NK-92 treated with Interleukin-12 subunit alpha and Interleukin-12 subunit beta, amount 100 ng/mL, for 24 hours (cell line): ENCODE measurements at places on chromosomes 3 and 15.

DNA sequence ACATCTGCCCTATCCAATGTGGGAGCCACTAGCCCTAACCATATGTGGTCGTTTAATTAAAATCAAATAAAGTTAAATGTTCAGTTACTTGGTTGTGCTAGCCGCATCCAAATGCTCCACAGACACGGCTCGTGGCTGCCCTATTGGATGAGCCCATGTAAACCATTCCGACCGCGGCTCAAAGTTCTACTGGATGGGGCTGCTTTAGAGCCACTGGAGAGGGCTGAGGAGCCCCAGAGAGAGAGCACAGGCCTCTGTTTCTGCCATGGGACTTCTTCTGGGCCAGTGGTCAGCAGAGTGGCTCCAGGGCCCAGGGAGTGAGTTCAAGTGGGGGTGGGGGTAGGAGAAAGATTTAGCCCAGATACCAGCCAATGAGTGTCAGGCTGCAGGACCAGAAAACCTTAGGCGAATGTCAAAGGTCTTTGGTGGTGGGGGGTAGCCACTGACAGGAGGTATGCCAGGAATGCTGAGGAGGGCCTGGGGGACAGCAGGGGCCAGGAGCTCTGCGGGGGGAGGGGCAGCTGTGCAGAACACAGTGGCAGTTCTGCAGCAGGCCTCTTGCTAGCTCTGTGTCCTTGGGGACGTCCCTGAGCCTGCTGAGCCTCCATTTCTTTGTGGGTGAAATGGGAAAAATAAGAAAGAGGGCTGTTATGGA lies 30.1 kb downstream of the SPSB4 start:
- no peak for DNase-seq

DNA sequence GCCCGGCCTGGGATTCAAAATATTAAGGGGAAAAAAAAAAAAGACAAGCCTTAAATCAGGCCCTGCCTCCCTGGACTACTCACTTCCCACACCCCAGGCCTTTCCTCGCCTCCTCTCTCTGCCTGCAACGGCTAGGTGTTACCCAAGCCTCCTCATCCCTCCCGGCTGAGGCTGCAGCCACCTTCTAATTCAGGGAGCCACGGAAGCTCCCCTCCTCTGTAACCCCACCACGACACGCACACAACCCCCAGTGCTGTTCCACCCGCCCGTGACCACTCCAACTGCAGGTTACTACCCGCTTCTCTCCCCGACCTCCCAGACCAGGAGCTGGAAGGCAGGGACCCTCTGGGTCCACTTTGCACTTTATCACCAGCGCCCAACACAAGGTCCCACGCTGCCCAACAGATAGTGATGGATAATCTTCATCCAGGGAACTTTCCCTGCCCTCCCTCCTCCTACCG lies 936 bp downstream of the KIF7 start:
- DNase-seq: no peak

DNA sequence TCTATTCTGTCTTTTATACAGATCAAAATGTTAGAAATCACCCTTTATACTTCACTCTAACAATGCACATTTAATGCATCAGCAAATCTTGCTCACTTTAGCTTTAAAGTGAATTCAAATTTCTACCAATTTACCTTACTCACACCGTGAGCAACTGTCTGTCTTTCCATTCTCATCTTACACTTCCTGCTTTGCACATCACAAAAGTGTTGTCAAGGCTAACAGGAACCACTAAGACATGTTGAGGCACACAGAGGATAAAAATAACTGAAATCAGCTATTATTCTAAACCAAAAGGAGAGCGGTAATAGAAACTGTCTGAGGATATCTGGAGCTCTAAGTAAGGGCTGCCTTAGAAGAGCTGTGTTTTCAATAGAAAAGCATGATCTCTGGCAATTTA lies 519.9 kb downstream of the ZBBX start:
- DNase-seq: no peak

GRCh38 chr3:49805367-49805782 lies 2.3 kb downstream of the INKA1 start:
- DNase-seq: no peak

DNA sequence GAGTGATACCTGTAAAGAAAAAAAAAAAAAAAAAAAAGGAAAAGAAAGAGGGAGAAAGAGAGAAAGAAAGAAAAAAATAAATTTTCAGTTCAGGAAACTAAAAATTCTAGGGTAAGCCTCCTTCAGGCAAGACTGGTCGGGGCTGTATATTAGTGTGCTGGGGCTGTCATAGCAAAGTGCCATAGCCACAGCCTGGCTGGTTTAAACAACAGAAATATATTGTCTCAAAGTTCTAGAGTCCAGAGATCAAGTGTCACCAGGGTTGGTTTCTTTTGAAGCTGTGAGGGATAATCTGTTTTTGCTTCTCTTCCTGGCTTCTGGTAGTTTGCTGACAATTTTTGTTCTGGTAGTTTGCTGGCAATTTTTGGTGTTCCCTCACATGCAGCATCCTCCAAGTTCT lies 48.4 kb upstream of the SLC25A26 start:
- no peak for DNase-seq

DNA sequence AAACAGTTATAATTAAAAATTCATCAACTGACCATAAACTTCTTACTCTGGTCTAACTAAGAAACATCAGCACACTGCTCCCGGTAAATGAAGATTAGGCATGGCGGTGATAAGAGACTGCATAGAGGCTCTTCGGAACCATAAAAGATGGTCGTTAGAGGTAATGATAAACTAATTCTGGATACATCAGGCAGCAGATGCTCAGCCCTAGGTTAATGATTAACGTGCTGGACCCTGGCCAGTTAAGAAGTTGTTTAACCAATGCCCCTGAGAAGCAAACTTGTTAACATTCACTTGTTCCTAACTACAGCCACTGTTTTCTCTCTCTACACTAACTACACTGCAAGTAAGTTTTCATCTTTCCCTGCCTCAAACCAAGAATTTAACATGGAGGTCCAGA lies 111.5 kb downstream of the PDZRN3 start:
- DNase-seq: no peak

DNA sequence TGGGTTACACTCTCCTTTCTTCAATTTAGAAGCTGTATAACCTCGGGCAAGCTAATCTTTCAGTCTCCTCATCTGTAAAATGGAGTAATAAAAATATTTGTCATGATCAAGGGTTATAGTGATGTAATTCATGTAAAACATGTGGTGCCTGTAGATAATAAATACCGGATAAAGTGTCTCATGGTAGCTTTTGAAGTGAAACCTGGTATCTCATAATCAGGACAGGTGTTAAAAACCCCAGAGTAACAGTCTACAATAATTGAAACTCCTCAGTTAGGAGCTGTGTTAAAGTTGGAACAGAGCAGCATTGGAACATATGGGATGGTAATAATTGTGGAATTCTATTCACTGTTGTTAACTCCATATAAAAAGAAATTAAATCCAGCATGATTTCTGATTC lies 884 bp upstream of the KNL1 start:
- no peak for DNase-seq

DNA sequence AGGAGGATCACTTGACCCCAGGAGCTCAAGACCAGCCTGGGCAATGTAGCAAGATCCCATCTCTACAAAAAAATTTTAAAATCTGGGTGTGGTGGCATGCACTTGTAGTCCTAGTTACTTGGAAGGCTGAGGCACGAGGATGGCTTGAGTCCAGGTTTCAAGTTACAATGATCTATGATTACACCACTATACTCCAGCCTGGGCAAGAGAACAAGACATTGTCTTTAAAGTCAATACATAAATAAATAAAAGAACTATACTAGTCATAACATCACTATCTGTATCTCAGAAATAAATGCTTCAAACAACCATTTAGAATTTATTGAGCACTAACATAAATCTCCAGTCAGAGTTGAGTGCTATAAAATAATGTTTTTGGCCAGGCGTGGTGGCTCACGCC lies 8.5 kb upstream of the PHLDB2 start:
- DNase-seq: no peak

GRCh38 chr3:126758026-126758425 lies 54.0 kb downstream of the CHCHD6 start:
- no peak for DNase-seq

- no peak for DNase-seq
Observed at GRCh38 chr3:152061296-152061695, 187.9 kb downstream of the SUCNR1 start.

- no peak for DNase-seq
Observed at GRCh38 chr3:67653425-67654098, 850 bp downstream of the SUCLG2 start.

DNA sequence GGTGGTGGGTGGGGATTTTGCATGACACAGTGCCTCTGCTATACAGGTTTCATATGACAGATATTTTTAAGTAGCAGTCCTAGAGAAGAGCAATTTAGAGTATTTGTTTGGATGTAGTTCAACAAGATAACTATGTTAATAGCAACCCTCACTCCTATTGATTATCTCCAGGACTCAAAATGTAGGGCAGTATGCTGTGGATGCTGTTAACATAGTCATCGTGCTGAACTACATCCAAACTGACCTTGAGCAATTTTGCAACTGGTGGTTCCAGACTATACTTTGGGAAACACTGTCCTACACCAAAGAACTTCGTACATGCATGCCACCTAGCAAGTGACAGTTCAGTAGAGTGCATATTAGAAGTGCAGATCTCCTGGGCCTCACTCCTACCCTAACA lies 117.6 kb downstream of the IL5RA start:
- DNase-seq: no peak

GRCh38 chr3:144351011-144351410 lies 379.4 kb downstream of the DIPK2A start:
- no peak for DNase-seq

DNA sequence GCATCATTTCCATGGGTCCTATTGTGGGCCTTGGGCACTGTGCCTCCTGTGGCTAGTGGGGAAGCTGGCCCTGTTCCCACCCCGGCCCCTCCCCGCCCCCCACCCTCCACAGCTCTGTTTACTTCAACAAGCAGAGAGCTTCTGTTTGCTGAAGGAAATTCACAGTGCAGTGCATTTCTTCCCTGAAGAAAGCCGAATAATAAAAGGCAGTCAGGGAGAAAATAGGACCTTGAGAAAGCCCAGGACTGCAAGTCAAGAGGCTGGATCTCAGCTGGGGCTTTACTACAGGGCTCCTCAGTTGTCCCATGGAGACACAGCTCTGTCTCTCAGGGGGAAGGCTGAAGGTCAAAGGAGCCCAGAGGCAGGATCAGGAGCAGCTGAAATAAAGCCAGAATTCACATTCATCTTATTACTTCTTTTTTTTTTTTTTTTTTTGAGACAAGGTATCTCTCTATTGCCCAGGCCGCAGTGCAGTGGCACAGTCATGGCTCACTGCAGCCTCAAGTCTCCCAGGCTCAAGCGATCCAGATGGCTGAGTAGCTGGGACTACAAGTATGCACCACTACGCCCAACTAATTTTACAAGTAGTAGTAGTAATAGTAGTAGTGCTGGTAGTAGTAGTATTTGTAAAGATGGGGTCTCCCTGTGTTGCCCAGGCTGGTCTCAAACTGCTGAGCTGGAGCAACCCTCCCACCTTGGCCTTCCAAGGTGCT lies 33.0 kb upstream of the LACTB start:
- no peak for DNase-seq

DNA sequence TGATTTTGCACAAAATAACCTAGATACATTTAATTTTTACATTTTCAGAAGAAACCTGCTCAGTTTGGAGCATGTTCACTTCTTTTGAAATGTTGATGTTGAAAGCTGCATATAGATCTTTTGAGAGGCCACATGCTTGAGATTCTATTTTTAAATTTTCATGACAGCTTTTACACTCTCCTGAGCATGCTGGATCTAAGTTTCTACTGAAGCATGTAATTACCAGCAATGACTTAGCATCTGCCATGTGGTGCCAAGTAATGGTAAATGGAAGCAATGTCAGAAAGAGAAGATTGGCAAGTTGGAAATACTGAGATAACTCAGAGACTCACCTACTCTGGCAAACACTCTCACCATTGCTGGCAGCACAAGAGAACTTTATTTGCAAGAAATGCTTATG lies 310.6 kb downstream of the NSUN3 start:
- DNase-seq: no peak

DNA sequence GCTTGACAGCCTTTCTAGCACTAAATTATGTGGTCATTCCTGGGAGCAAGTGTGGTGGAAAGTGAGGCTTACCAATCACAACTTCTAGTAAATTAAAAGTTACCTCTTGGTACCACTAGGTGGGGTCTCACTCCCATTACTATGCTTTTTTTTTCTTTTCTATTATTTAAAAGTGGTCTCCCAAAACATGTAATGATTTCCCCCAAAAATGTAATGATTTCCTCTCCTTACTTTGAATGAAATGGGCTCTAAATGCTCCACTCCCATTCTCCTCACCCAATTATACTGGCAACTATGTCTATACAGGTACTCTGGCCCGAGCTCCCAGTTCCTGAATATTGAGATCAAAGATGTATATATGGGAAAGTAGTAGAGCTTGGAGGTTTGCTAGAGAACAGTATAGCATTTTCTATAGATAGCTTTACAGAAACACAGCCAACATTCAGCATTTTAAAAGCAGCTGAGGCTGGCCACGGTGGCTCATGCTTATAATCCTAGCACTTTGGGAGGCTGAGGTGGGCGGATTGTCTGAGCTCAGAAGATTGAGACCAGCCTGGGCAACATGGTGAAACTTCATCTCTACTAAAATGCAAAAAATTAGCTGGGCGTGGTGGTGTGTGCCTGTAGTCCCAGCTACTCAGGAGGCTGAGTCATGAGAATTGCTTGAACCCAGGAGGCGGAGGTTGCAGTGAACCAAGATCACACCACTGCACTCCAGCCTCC lies 70.9 kb downstream of the DCUN1D1 start:
- DNase-seq: no peak

- DNase-seq: no peak
Observed at GRCh38 chr3:124671106-124671505, 59.1 kb upstream of the UMPS start.

GRCh38 chr3:78035131-78035641 lies 995.3 kb downstream of the ROBO2 start:
- DNase-seq: no peak

DNA sequence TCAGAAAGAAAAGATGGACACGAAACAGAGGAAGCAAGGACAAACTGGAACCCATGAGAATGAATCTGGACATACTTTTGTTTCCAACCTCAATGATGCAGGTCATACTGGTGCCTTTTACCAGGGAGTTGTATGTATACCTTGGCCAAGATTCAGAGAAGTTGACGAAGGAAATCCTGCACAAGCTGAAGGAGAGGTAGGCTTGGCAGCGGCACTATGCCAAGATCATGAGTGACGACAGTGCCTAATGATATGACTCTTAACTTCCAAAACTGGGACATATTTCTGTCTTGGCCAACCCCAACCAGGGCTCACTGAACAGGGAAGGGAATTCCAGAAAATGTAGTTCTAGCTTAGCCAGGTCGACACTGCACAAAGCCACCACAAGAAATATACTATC lies 149.2 kb upstream of the SLCO3A1 start:
- DNase-seq: no peak
